8988T (cell line): ENCODE measurements at places on chromosomes 4 and X.

DNA sequence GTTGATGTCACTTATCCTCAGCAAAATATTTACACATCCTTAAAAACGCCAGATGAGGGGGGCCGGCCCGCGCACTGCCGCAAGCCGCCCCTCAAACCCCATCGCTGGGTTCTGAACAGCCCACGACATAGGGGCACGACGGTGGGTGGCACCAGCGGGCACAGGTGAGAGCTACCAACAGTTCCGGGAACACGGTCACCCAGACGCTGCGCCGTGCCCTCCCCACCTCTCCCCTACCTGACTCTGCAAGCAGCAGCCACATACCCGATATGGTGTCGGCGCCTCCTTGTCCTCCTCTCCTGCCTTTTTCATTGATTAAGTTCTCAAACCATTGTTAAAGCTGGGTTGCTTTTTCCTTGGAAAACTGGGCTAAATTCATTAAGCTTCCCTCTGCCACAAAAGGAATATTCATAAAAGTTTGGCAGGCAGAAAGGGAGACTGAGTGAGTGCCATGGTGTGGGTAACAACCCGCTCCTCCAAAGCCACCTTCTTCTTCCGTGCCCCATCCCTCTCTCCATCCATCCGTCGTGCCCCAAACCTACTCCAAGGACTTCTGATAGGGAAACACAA is 1.4 kb downstream of the RAI2 start:
- no peak for DNase-seq

DNA sequence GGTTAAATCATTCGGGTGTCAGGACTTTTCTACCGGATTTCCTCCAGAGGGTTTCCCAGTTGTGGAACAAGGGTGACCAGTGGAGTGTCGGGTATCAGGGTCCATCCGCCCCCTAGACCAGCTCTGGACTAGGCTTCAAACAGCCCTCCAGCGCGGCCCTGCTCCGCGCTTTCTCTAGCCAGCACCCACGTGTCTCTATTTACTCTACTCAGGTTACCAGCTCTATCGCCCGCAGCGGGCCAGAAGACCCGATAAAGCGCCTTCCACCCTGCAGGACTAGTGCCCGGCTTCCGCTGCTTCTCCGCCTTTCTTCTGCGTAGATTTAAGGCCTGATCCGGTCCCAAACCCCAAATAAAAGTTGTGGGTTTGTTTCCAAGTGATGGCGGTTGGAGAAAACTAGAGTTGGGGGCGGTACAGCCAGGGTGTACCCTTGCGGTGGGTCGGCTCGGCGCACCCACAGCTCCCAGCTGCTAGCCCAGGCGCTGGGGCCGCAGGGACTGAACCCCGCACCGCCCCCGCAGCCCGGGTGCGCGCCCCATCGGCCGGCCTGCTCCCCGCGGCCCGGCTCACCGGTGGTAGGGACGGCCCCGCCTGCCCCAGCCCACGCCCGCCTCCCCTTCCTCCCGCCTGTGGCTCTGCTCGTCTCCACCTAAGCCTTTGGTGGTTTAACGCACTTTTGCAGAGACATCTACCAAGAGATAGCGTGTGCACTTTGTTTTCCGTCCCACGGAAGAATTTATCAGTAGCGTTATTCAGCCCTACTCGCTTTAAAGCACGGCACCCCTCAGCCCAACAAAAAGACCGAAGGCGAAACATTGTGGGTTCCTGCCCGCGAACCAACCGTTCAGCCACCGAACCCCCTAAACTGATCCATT is 2.1 kb downstream of the LEF1 start:
- no peak for DNase-seq

GRCh38 chr4:22991576-22991975 is 298.8 kb downstream of the GBA3 start:
- DNase-seq = no peak

DNA sequence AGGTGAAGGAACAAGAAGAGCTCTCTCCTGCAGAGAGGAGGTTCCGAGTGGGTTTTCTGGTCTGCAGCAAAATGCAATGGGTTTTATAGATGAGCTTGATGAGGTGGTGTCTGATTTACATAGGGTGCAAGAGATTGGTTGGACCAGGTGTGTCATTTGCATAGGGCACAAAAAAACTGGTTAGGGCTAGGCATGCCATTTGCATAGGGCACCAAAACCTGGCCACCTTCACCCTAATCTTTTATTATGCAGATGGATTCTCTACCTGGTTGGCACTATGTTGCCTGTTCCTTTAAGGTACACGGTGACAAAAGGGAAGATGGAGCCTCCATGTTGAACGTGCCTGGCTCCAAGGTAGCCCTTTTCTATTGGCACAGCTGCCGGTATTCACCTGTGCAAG is 94.5 kb upstream of the PRKX start:
- DNase-seq = no peak

DNA sequence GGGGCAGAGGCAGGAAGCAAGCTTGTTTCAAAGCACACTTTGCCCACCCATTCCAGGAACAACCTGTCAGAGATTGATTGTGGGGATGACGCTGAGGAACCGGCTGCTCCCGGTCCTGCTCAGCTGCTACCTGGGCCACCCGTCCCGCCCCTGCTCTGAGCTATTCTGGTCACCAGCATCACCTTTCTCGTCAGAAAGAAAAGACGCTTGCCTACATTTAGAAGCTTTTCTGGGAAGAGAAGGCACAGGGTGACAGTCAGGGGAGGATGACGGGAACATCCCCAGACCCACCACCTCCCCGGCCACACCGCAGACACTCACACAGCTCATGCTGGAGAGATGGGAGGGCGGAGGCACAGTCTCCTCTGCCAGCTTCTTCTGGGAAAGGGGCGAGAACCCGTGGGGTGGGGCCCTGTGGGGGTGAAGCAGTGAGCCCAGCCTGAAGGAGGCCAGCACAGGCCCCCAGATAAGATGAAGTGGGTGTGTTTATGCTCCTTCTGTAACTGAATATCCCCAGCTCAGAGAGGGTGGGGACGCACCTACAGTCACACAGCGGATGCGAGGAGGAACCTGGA is 81.8 kb downstream of the CPZ start:
- no peak for DNase-seq

DNA sequence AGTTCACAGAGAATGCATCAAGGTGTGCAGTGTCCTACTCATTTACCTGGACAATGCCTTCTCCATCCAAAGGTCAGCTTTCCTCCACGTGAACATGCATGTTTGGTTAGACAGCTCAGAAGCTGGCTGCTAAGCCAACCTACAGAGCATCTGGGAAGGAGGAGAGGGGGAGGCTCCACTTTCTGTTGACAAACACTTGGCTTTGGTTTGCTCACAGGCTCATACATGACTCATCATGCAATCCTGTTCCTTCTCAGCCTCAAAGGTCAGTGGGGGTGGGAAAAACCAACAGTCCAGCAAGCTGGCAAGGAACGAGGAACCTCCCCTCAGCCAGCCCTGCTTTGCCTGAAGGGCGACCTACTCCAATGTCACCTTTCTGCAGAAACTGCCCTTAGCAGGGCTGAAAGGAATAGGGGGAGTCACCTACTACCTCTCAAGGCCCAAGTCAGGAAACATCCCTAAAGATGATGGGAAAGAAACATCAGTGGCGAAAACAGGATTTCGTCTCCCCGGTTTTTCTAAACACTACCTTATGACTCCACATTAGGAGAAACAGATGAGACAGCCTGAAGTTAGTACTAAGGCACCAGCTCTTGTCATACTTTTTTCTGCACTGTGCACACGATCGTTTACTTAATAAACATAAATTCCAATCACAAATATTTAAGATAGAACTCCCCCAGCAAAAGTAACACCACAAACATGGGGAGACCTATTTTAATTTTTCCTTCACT is 37.9 kb downstream of the RELL1 start:
- no peak for DNase-seq

- no peak for DNase-seq
Observed at GRCh38 chrX:12991575-12991974, 16.7 kb downstream of the TMSB4X start.

DNA sequence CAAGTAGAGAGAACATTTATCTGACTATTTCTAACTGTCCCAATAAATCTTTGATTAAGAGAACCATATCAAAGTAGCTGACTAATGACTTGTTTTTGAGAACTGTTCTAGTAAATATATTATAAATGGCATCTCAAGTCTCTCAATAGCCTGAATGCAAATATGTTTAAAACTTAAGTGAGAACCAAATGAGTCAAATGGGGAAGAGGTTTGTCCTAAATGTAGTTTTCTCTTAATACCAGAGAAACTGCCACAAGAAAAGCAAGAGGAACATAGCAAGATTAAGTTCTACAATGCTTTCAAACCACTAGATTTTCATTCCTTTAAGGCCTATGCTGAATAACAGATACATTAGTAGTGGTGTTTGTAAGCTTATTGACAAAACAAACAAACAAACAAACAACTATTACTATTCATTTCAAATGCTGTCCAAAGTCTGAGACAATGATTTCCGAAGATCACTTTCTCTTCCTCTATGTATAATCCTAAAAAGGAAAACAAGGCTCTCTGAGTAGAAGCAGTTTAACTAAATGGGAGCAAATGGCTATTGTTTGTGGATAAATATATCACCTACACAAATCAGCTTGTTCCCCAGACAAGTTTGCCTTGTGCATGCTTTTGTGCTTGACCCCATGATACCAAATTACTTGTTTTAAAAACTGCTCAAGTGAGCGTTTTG is 408.4 kb upstream of the EMCN start:
- no peak for DNase-seq

DNA sequence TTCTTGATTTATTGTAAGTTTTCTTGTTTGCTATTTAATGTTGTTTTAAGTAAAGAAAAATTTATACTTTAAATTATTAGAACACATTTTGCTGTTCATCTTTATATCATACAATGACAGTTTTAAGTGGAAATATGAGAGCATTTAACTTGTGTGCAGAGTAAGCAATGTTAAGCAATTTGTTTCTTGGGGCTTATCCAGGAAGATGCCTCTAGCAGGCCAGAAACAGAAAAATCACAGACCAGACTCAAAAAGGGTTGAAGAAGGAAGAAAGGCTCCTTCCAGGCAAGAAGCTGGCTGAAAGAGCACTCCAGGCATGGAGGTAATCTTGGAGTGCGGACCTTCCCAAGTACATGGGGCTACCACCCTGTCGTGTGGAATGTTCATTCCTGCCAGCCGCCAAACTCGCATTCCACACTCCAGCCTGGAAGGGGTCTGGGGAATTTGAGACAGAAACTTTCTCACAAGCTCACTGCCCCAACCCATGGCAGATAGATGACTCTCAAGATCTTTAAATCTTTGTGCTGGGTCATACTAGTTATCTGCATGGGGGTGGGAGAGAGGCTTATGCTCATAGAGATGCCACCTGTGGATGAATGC is 1521.3 kb upstream of the AGA start:
- DNase-seq = no peak

GRCh38 chr4:9146967-9147366 is 23.2 kb upstream of the FAM90A26 start:
- no peak for DNase-seq

DNA sequence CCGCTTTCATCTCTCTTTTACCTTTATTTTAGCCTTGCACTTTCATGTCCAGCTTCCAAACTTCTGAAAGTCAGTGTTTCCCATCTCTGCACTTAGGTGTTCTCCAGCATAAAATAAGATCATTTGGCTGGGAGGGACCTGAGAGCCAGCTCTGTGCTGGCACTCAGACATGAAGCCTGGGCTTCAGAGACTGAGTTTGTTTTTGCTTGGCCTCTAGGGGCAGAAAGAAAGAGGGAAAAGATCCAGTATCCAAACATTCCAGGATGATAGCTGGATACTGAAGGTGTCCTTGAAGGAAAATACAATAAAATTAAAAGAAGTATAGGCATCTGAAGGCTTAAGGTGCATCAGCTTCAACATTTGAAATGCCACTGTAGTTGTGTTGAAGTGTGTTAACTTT is 202.4 kb upstream of the ZIC3 start:
- no peak for DNase-seq

- DNase-seq = no peak
Observed at GRCh38 chrX:38804432-38804681, 3.1 kb downstream of the MID1IP1 start.

DNA sequence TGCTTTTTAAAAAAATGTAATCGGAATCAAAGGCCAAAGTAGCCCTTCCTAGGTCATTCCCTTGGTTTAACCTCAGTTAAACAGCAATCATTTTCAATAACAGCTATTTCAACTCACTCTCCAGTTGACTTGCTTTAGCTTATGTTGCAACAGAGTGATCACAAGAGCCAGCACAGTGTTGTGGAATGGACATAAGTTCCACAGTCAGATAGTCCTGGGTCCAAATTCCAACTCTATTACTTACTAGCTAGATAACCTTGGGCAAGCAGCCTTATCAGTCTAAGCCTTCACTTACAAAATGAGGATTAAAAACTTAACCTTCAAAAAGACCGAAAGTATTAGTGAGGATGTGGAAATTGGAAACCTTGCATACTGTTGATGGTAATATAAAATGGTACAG is 9.2 kb upstream of the GPC3 start:
- DNase-seq = no peak

DNA sequence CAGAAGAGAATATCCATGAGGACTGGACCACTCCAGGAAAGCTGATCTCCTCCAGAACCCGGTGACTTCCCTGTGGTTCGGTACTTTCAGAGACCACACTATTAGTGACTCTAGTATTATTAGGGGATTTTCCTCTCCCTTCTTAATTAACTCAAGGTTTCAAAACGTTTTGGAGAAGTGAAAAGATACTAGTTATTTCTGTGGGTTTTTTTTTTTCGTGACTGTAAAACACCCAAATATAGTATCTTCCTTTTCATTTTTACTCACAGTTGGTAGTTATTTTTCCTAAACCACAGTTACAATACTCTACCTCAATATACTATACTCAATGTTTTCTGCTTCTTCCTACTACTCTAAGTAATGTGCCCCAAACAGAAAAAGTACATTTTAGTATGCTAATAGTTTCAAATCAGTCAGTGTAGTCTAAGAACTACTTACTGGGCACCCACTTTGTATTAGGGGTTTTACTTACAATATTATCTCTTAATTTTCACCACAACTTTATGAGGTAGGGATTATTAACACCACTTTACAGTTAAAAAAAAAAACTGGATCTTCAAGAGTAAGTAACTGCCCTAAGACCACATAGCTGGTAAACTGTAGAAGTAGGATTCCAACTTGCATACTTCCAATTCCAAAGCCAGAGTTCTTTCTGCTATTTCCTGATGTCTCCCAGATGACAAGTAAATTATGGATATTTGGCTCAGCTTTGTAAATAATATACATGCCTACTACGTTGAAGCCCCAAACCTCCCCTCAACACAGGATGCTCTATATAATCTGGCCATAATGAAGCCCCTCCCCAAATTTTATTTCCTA is 45.0 kb downstream of the SLC9A7 start:
- DNase-seq = no peak

GRCh38 chr4:41579043-41579442 is 41.1 kb downstream of the LIMCH1 start:
- DNase-seq = no peak
